Colonic mucosa (tissue), 4 donors: ENCODE measurements at places on chromosomes 16 and 17. TPM values are rescaled to one million over a fixed set of nuclear protein-coding genes. Genes with fewer than 3 reads are reported as not detected.

GRCh38 chr16:26269673-26270072 is 577.9 kb downstream of the HS3ST4 start:
- no peak for DNase-seq

GRCh38 chr16:85061566-85061965 is 34.0 kb downstream of the KIAA0513 start:
- DNase-seq, result no peak

PRSS27 gene
- total RNA-seq, result 0.15 TPM

GRCh38 chr16:46729326-46729995 is 18.7 kb downstream of the MYLK3 start:
- DNase-seq, result no peak

DNA sequence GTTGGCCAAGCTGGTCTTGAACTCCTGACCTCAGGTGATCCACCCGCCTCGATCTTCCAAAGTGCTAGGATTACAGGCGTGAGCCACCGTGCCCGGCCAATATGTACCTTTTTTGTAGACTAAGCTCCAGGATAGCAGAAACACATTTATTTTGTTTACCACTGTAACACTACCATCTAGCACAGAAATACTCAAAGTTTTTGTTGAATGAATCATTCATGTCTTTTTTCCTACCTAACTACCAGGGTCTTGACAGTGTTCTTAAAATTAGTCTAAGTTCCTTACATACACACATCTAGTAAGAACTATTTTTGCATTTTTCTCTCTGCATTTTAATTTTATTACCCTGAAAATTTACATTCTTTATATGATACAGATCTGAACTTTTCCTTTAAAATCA is 44.4 kb downstream of the AKAP10 start:
- no peak for DNase-seq

GRCh38 chr16:2022723-2023091 is 3.1 kb downstream of the NPW start:
- no peak for DNase-seq

NECAB2 gene
- total RNA-seq, result 0.42 TPM

NTN3 gene
- total RNA-seq, result not detected

NPIPA5 gene
- total RNA-seq, result 2.4 TPM

- no peak for DNase-seq
Measured at GRCh38 chr16:82755570-82756282, 129.0 kb downstream of the CDH13 start.

- DNase-seq, result no peak
Measured at GRCh38 chr16:88924834-88925539, 52.0 kb downstream of the CBFA2T3 start.

SPNS3 gene
- total RNA-seq, result 0.90 TPM

DNA sequence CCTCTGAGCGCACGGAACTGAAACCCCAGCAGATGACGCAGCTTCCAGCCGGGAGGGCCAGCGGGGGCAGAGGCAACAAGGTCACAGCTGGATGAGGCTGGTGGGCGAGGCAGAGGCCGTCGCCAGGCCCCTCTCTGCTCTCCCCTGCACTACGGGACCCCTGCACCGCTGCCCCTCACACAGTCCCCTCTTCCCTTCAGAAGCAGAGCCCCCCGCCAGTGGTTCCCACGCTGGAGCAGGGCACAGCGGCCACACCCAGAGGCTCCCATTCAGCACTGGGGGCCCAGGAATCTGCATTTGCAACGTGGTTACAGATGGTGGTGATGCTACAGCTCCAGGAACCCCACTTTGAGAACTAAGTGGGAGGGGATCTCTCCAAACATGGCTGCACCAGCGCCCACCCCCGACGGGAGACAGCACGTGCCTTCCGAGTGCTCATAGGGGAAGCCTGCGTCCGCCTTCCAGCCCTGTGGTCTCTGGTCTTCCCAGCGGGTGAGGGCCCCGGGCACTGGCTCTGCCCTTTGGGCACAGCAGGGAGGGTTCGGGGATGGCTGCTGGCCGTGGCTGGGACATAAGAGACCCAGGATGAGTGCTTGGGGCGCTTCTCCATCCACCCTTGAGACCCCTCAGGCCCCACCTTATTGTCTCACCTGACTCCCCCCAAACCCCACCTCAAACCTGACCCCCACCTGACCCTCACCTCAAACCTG is 4.7 kb upstream of the RAB40B start:
- DNase-seq, result no peak

RRAD gene
- total RNA-seq, result 1.4 TPM

GRCh38 chr16:55062442-55062841 is 131.8 kb downstream of the IRX5 start:
- no peak for DNase-seq

- DNase-seq, result no peak
Measured at GRCh38 chr17:73420897-73421296, 109.1 kb upstream of the CDC42EP4 start.

GRCh38 chr16:25340973-25341372 is 83.3 kb upstream of the ZKSCAN2 start:
- no peak for DNase-seq
